ENCODE measurements at places on chromosomes 12 and 14.

- no peak for DNase-seq
Observed at GRCh38 chr14:65461730-65462129, 49.2 kb downstream of the FUT8 start.

DNA sequence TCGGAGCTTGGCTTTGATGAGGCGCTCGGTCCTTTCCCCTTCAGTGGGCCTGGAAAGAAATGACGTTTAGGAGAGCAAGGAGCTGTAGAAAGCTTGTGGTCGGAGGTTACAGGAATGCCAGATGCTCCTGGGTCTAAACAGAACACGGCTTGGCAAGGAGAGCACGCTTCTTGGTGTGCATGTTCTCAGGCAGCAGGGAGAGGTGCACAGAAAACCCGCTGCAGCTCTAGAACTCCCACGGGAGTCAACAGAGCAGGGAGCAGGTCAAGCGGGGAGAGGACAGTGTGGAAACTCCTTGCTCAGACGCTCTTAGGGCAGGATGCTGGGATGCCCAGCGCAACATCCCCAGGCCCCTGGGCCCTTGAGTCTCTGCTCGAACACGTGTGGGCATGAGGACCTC is 51.0 kb downstream of the SSH1 start:
- DNase-seq, result no peak

- no peak for DNase-seq
Observed at GRCh38 chr12:115257791-115258190, 573.8 kb upstream of the TBX3 start.

- DNase-seq, result peak; percentile 32
Observed at GRCh38 chr14:95265106-95266094, 54.3 kb downstream of the CLMN start.

- no peak for DNase-seq
Observed at GRCh38 chr14:105325303-105325702, 10.8 kb downstream of the PACS2 start.
